Activated CD8-positive, alpha-beta memory T cell treated with anti-CD3 and anti-CD28 coated beads for 4 hours (primary cell): ENCODE measurements at places on chromosomes 6 and 20.

GRCh38 chr6:106046116-106046853, 39.9 kb upstream of the PRDM1 start:
- DNase-seq = no peak

GRCh38 chr6:159043947-159044346, 844 bp downstream of the TAGAP start:
- no peak for DNase-seq

GRCh38 chr6:114707081-114707620, 364.3 kb upstream of the HS3ST5 start:
- no peak for DNase-seq

DNA sequence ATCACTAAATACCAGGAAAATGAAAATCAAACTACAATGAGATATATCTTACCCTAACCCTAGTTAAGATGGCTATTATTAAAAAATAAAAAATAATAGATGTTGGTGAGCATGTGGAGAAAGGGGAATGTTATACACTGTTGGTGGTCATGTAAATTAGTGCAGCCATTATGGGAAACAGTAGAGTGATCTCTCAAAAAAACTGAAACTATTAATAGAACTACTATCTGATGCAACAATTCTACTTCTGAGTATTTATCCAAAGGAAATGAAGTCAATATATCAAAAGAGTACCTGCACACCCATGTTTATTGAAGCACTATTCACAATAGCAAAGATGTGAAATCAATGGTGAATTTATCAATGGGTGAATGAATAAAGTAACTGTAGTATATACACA, 48.6 kb downstream of the HLA-A start:
- DNase-seq = no peak

DNA sequence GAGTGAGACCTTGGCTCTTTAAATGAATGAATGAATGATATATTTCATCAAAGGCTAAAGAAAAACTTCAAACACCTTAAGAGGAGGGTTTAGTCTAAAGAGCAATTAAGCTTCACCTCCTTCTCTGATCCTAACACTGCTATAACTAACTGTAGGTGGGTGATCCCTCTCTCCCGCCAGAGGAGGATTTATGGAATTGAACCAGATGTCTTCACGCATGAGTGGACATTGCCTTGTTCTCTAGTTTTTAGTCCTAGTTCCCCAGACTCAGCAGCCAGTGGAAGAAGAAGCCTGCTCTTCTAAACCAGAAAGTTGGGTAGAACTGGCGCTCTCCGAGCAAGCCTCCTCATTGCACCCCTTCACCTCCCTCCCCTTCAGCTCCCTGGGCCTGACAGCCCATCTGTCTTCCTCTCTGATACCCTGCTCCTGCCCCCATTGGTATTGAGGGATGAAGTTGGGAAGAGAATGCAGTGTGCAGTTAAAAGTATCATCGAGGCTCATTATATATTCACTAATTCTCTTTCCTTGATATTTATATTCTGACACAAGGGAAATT, 142.7 kb downstream of the ARID1B start:
- no peak for DNase-seq

DNA sequence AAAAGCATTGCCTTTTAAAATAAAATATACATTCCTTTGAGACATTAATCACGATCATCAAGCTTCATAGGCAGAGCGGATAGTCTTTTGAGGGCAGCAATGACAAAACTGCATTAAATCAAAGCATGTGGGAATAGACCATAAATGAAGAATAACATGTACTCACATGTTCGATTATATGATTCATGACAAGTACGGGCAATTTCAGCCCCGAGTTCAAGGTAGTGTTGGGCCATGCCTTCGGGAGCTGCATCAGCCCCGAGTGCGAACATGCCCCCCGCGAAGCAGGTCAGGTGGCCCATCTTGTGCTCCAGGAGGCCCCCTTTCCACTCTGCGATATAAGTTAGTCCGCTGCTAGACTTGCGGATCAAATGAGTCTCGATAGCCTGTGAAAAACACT, 111.0 kb upstream of the FAM184A start:
- no peak for DNase-seq

DNA sequence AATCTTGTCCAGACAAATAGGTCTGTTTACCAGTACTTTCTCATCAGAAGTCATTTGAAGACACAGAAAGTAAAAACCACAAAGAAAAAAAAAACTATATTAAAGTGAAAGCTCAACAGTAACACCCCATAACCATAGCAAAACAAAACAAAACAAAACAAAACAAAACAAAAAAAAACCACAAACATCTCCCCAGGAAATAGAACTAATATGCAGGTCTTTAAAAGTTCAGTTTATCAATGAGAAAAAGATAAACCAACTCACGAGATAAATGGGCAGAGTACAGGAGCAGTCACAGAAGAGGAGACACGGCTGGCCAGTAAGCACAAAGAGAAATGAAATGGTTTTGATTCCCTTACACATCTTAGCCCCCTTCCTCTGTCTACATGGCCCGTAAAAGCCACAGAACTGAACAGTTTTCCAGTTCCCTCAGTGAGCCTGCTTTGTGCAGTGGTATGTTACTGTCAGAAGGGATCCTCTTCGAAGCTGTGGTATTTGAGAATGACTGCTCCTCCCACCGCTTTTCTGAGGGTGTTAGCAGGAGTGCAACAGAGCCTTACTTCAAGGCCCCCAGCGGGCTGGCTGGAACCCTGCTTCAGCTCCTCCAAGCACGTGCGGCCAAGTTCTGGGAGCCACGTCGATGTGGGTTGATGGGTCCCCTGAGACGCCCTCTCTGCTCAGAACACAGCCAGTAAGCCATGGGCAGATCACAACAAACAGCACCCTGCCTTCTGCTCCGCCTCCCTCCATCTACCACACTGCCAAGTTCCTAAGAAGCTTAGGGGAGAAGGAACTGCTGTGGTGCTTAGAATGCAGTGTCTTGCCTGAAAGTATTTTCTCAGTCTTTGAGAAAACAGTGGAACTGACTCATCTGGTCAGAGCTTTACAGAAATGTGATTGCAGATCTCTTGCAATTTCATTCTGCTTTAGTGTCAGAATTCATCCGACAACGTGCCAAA, 14.0 kb downstream of the UST start:
- DNase-seq = no peak

- no peak for DNase-seq
Observed at GRCh38 chr6:84251891-84252539, 24.6 kb upstream of the CEP162 start.

- DNase-seq = no peak
Observed at GRCh38 chr6:40077736-40078135, 143.5 kb upstream of the MOCS1 start.

DNA sequence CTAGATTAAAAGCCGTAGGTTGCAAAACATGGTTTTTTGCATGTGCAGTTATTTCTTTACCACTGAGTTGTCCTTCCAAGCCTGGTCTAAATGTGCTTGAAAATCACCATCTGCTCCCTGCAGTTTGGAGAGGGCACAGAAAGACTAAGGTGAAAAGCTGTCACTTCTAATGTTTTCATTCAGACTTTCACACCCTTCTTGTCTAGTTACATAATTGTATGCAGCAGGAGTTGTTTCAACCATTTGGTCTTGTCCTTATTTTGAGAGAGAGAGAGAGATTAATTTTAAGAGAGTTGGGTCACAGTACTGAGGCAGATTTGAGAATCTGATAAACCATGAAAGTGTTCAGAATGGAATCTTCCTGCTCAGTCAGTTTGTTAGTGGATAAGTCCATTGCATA, 82.5 kb downstream of the ARID1B start:
- DNase-seq = no peak

DNA sequence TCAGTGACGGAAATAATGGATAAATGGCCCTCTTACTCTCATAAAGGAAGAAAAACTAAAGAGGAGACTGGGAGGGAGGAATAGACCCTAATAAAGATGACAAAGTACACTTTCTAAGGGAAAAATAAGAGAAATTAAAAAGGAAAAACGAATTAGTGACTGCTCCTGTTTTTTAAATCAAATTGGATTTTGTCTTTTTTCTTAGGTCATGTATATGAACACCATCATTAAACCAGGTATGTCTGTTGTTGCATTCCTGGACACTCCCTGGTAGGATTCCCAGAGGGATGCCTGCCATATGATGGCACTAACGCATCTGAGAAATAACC, 59.4 kb upstream of the BTN3A2 start:
- no peak for DNase-seq

DNA sequence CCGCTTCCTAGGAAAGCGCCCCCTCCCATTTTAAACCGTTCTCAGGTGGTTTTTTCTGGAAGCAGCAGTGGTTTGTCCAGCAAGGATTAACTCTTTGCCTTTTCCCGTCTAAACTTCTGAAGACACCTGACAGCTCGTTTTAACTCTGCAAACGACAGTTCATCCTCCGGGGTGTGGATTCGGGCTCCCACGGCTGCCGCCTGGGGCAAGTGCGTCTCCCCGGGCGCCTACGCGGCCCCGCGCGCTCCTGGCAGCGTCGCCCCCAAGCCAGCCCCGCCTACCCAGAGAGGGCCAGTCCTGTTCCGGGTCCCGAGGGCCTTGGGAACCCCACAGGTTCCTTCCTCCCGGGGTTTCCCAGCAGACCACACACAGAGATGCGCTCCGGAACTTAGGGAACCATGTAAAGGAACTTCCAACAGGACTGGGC, 54.4 kb downstream of the PRR18 start:
- DNase-seq = no peak

GRCh38 chr20:33948480-33948879, 45.2 kb upstream of the RALY start:
- DNase-seq = no peak

DNA sequence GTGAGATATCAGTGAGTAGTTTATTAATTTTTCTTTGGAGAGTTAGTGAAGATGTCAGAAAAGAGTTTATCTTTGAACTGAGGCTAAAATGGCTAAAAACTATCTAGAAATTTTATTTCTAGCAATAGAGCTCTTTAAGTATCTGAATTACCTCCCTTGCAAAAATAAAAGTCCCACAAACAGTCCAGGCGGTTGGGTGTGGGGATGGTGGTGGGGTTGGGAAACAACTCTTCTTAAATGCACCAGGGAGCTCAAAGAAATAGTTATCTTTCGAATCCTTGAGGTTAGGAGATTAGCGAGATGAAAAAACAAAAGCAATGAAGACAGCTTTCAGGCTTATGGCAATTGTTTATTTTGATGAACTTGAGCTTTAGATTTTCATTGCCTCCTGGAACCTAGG, 1299.1 kb upstream of the ADGRB3 start:
- DNase-seq = no peak

- DNase-seq = no peak
Observed at GRCh38 chr6:9126878-9127560, 691.7 kb upstream of the SLC35B3 start.

GRCh38 chr6:85986681-85987080, 344.0 kb upstream of the SYNCRIP start:
- DNase-seq = no peak

DNA sequence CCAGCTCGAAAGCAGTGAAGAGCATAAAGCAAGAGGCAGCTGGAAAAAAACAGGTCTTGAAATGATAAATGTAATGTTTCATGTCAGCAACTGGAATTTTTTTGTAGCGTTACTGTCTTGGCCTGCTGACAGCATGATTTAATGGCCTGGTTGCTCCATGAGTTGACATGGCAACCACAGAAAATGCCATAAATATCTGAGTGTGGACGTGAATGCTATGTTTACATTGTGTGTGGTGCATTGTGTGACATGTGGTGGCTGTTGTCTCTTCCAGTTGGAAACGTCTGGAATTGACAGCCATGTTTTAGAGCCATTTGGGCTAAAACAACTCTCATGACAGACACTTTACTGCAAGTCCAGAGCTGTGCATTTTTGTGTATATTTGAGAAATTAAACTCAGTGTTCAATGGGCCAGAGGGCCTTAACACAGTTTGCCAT, 170.0 kb downstream of the FOXA2 start:
- DNase-seq = no peak

DNA sequence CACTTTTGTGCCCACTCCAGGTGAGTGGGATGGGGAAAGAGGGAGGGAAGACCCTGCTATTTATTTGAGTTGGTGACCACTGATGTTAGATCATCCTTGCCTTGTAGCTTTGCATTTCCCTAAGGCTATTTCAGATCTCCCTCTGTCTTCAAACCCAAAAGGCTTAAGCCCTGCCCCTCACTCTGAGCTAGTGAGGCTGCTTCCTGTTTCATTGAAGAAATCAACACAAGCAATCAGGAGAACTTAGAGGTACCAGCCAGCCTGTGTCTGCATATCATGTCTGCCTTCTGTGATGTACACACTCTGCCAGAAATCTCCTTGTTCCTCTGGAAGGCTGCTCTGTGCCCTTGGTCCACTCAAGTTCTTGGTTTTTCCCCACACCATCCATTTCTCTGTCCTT, 135.3 kb downstream of the ARID1B start:
- no peak for DNase-seq

GRCh38 chr6:157209865-157210530, 113.3 kb downstream of the TMEM242 start:
- DNase-seq = no peak
